Stimulated activated CD4-positive, alpha-beta T cell treated with anti-CD3 and anti-CD28 coated beads, Interleukin-1b, Interleukin-23, amount 100 ng/mL, for 1 hour (primary cell): ENCODE measurements at places on chromosomes 6 and 20.

DNA sequence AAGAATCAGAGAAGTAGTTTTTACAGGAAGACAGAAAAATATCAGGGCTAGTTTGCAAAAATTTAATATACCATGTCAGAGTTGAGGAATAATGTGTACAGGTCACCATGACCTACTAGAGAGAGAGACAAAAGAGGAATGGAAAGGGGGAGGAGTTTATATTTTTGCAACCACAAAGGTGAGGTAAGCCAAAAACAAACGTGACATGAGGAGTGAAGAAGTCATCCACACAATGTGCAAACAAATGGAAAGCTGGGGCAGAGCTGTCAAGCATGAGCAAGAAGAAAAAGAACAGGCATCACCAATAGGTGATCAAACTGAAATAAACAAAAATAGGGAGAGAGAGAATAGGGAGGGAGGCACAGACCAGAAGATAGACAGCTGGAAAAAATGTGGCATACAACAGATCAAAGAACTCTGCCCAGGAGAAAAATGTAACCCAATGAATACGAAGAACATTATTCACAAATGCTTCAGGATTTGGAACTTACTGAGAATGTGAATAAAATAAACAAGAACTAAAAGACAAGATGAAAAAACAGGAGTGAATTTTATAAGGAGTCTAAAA, 15.5 kb downstream of the RARS2 start:
- no peak for DNase-seq

DNA sequence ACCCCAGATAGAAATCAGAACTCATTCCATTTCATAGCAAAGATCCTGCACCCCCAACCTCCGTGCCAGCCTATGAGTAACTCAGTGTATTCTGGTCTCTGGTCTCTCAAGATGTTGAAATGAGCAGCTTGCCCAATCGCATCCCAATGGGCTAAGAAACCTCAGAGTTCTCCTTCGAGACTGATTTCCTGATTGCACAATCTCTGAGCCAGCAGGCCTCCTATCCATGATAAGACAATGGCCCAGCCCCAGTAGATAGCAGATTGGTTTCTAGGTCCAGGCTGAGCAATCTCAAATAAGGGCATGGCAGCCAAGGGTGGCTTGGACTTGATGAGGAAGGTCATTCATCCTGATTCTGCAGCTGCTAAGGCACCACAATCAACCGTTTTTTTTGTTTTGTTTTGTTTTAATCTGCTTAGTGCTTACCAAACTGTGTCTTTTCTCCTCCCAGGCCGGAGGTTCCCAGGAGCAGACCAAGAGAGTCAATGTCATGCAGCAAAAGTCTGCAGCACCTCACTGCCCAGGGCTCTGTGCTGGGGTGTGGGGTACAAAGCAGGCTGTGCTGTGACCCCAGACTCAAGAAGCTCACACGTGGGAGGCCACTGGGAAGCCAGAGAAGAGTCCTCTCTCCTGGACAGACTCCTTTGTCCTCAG, 125.1 kb upstream of the NXT1 start:
- no peak for DNase-seq

DNA sequence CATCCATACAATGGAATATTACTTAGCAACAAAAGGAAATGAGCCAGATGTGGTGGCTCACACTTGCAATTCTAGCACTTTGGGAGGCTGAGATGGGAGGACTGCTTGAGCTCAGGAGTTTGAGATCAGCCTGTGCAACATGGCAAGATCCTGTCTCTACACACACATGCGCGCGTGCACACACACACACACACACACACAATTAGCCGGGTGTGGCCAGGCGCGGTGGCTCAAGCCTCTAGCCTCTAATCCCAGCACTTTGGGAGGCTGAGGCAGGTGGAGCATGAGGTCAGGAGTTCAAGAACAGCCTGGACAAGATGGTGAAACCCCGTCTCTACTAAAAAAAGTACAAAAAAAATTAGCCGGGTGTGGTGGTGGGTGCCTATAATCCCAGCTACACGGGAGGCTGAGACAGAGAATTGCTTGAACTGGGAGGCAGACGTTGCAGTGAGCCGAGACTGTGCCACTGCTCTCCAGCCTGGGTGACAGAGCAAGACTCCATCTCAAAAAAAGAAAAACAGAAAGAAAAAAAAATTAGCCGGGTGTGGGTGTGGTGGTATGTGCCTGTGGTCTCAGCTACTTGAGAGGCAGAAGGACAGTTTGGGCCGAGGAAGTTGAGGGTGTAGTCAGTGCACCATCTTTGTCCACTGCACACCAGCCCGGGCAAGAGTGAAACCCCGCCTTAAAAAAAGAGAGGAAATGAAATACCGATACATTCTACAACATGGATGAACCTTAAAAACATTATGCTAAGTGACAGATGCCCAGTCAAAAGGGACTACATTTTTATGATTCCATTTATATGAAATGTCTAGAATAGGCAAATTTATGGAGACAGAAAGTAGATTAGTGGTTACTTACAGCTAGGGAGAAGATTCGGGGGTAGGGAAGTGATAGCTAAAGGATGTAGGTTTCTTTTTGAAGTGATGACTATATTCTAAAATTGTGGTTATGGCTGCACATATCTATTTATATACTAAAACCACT, 52.5 kb downstream of the RBL1 start:
- DNase-seq: no peak

GRCh38 chr6:68313911-68314310, 321.2 kb upstream of the ADGRB3 start:
- no peak for DNase-seq

DNA sequence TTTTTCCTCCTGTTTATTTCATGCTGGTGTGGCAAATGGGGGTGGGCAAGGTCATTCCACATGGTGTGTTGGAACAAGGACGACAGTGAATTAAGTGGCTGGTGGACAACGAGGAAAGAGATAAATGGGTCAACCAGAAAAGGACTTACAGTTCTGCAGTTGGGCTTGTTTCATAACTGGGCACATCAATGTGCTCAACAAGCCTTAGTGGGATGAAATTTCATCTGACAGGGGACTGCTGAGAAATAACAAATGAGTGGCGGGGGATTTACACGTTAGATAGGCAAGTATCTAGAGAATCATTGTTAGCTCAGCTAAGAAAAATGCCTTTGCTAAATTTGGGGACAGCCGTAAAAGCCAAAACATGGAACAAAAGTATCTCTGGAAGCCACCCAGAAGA, 163.6 kb downstream of the NRN1 start:
- DNase-seq: no peak

GRCh38 chr6:10400330-10400729, 14.5 kb downstream of the TFAP2A start:
- no peak for DNase-seq

DNA sequence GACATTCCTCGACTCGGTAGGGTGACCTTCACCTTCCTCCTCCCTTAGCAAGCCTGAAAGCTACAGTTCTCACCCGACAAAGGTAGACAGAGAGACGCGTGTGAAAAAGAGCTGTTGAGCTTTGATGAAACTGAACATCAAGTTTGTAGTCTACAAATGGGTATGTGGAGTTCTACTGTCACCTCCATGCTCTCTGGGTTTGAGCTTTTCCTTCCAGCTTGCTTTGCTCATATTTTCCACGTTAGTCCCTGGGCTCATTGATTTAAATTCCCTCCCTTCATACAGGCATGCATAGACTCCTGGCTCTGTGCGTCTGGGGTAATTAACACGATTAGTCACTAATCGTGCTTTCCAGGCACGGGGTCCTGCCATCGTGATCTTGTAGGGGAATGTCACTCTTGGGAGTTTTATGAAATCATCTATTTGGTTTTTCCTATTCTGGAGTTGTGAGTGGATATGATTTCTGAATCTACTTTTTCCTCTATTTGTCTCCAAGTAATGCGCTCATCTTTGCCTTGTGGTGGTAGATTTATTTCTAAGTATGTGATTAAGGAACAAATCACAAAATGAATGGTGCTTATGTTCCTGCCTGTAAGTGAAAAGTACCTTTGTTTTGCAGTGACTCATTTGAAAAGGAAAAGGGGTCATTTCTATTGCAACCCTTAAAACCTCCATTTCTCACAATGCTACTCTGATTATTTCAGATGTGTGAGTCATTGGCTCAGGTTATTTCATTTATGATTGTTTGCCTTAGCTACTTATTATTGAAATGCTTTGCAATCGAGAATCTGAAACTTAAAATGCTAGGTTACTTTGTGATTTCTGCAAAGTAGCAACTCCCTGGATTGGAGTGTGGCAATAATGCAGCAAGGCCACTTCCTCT, 154.6 kb downstream of the ZDHHC14 start:
- no peak for DNase-seq

GRCh38 chr6:170135461-170135820, 155.4 kb downstream of the DLL1 start:
- no peak for DNase-seq

- DNase-seq: no peak
These were observed 154.2 kb upstream of the MAFB start for GRCh38 chr20:40843251-40843650.

GRCh38 chr6:139457476-139457875, 83.0 kb upstream of the CITED2 start:
- DNase-seq: no peak

- DNase-seq: no peak
These were observed 254.2 kb downstream of the ERMARD start for GRCh38 chr6:170005665-170006064.

DNA sequence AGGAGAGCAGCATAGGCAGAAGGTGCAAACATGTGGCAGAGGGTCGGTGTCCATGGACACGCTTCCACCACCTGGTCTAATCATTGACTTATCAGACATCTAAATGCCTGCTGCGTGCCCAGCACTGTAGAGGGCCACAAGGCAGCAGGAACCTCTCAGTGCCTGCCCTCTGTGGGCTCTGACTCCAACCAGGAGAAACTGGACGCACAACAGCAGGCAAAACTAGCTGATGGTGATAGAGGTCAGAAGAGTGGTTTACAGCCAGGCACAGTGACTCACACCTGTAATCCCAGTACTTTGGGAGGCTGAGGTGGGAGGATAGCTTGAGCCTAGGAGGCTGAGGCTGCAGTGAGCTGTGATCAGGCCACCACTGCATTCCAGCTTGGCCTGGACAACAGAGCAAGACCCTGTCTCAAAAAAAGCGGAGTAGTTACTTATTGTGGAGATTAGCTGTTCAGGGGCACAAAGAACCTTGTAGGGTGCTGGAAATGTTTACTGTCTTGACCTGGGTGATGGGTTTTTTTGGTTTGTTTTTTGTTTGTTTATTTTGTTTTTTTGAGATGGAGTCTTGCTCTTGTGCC, 46.5 kb downstream of the PPARD start:
- DNase-seq: no peak
